Neural crest cell (in vitro differentiated cells): ENCODE measurements at places on chromosomes 11 and 22.

GRCh38 chr11:78720281-78720989 is 145.8 kb upstream of the NARS2 start:
- DNase-seq = no peak

DNA sequence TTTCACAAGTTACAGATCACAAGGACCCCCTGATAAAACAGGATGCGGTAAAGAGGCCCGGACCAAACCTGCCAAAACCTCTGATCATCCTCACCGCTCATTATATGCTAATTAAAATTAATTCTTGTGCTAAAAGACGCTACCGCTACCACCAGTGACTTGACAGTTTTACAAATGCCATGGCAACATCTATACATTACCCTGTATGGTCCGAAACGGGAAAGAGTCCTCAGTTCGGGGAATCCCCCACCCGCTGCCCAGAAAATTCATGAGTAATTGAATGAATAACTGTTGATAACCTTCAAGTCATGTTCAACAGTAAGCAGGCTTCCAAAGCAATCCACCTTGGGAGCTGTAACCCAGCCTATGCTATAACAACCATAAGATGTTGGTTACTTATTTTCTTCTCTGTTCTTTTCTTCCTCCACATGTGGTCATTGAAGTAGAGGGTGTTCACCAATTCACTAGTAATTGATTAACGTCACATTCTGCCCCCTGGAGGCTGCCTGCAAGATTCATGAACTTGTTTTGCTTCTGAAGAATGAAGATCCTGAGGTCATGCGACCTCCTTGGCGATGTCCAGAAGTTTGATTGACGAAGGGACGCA is 20.6 kb downstream of the APOBEC3H start:
- peak; percentile 46 for DNase-seq

DNA sequence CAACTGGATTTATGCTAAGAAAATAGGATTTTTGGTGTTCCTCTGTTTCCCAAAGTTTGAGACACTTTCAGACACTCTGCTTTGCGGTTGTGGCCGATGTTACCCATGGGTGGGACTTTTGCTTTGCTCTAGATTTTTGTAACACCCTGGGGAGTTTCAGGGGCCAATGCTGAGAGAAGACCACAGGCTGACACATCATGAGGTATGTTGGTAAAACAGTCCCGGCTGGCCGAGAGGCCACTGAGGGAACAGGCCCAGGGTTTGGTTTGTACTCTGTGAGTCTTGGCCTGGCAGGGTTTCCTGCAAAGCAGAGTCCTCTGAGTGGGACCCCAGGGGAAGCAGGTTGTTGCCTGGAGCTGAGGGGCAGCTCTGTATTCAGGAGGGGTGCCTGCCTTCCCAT is 78.5 kb upstream of the PITPNB start:
- no peak for DNase-seq

GRCh38 chr22:23301591-23301990 is 121.3 kb downstream of the BCR start:
- no peak for DNase-seq

DNA sequence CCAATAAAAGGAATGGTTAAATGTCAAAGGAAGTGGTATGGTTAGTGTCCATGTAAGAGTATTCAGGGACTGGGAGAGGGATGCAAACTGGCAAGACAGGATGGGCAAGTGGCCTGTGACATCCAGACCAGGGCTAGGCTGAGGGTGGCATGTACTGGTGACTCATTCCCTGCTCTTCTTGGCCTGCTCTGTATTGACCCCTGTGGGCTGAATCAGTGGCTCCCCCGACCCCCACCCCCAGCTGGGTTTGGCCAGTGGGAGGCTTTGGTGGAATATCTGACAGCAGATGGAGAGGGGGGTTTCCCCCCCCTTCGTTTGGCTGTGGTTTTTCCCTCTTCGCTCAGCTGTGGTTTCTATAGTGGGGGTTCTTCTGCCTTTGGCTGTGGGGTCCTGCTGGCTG is 87.7 kb downstream of the CSNK2A3 start:
- no peak for DNase-seq

DNA sequence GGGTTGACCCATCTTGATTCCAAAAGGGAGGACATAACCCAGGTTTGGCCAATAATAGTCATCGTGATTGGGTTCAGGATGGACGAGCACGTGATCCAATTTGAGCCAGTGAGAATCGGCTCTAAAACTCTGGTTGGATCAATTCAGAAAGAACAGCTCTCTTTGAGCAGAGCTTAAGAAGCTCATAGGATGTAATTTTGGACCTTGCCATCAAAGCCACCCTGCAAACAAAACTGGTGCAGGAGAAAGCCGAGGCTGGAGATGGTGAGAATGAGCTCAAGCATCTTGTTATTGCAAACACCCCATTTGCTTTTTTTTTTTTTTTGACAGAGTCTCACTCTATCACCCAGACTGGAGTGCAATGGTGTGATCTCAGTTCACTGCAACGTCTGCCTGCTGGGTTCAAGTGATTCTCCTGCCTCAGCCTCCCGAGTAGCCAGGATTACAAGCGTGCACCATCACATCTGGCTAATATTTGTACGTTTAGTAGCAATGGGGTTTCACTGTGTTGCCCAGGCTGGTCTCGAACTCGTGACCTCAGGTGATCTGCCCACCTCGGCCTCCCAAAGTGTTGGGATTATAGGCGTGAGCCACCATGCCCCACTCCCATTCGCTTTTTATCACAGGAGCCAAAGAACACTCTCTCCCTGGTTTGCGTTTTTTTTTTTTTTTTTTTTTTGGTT is 13.8 kb upstream of the MIAT start:
- no peak for DNase-seq

DNA sequence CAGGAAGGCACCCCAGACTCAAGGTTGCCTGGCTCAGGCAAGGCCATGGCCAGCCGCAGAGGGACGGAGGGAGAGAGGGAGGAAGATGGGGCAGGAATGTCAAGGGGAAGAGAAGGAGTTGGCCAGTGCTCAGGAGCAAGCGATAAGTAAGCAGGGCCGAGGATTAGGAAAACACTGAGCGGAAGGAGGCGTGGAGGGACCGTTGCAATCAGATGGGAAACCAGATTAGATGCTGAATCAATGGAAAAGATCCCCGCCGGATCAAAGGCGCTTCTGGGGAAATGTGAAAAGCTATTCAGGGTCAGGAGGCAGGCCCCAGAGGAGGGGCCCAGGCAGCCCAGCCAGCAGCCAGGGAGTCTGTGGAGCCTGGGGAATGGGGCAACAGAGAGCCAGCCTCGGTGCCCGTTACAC is 26.6 kb upstream of the MYEOV start:
- no peak for DNase-seq

GRCh38 chr22:22248878-22249277 is 4.3 kb downstream of the VPREB1 start:
- DNase-seq = no peak

- DNase-seq = no peak
Observed at GRCh38 chr11:46553814-46554212, 40.0 kb downstream of the AMBRA1 start.

- DNase-seq = no peak
Observed at GRCh38 chr22:38792833-38793232, 1.1 kb downstream of the DNAL4 start.

GRCh38 chr11:63920126-63920938 is 3.4 kb upstream of the RCOR2 start:
- peak; percentile 24 for DNase-seq

DNA sequence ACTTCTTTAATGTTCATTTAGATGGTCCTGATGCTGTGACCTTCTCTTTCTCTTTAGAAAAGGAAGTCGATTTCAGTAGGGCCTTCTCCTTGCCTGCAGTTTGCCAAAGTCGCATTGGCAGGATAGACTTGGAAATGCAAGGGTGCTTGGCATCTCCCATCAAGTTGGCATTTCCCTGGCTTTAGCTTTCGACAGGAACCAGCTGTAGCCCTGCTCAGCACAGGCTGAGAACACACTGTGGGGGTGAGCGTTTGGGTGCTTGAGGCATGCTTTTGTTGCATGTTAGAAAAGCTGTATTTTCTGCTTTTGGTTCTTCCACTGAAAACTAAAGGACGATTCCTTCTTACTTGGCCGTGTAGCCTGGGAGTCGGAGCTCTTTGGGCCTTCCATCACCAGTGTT is 37.7 kb downstream of the LDLRAD3 start:
- no peak for DNase-seq

DNA sequence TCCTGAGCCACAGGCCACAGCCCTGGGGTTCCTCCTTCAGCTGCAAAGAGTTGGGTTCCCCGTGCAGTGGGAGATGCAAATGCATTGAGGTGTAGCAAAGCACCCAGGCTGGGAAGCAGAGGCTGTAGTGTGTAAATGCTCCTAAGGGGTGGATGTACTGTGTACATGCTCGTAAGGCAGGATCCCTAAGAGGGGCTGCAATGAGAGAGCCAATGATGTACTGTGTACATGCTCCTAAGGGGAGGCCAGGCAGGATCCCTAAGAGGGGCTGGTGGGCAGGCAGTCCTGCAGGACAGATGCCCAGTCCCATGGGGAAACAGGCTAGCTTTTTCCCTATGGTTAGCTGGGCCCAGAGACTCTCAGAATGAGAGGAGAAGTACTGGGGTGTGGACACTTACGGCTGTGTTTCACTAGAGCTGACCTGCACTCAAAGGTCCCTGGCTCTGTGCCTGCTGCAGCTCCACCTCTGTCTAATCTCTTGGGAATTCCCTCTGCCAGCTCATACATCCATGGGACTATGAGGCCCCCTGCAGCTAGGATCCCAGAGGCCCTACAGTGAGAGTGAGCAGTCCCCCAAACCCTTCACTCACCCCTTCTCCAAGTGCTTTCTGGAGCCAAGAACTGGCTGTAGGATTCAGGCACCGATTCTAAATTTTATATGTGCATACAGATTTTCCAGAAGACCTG is 261.9 kb upstream of the LUZP2 start:
- DNase-seq = no peak

DNA sequence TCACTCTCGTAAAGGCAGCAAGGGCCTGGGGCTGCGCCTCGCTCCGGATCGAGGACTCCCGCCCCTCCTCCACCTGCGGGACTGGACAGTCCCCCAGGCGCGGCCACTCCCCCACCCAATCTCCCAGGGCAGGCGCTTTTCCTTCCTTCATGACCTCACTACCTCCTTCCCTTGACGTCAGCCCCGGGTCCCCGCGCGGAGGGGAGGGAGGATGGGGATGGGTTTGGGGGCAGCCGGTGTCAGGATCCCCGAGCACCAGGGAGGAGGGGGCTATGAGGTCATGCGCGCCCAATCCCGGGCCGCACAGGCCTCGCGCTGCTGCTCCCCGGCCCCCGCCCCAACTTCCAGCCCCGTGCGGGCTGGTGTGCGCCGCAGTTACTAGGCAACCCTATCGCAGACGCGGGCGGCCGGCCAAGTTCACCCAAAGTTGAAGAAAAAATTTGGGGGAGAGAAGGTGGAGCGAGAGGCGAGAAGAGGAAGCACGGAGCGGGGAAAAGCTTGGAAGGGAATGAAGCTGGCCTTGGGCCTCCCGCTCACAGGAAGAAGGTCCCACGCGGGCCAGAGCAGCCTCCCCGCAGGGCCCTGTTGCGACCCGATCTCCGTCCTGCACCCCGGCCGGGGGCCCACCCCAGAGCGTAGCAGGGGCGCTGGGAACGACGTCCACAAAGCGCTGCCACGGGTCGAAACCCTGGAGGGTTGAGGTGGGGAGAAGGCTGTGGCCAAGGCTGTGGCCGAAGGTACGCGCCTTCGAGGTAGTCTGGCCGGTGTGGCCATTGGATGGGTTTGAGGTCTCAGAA is 8.3 kb downstream of the WT1 start:
- peak; percentile 3 for DNase-seq

- DNase-seq = no peak
Observed at GRCh38 chr11:46207270-46207669, 70.2 kb upstream of the CREB3L1 start.

DNA sequence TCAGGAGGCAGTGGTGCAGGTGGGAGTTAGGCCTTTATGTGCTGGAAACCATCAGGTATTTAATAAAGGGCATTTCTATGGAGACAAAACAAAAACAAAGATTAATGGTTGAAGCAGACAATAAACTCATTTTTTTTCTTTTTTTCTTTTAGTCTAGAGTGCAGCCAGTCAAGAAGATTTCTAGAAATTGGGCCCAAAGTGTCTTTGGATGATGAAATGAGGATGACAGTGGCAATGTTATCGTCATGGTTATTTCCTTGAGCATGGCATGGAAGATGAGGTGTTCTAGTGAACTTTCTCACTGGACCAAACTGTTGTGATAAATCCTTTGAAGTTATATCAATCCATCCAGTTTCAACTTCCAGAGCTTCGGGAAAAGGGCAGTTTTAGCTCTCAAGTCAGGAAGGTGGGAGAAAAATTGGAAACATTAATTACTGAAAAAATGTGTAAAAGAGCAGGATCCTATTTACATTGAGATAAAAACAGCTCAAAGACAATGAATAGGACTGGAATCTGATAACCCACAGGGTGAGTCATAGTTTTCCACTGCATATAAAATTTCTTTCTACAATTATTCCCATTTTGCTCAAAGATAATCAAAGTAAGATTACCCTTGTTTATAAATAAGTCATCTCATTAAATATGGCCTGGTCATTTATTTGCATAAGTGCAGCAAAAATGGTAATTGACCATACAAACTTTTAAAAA is 33.0 kb downstream of the PRR5L start:
- no peak for DNase-seq

GRCh38 chr11:9250139-9250582 is 15.0 kb downstream of the DENND5A start:
- DNase-seq = no peak

DNA sequence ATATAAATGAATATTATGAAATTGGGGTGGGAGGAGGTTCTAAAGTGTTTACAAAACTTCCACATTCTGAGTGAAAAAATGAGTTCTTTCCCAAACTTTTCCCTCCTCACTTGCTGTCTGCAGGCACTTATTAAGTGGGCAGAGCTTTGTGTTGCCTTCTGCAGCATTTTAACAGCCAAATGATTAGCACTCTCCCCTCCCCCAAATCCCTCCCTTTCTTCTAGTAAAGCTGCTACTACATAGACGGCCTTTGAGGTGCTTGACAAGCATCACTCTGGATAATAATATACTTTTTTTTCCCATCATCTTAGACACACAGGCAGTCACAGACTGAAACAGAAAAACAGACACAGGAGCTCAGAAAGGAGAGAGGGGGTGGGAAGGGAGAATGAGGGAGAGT is 493.5 kb downstream of the DLG2 start:
- DNase-seq = no peak

- no peak for DNase-seq
Observed at GRCh38 chr11:123073343-123074057, 11.6 kb upstream of the HSPA8 start.

DNA sequence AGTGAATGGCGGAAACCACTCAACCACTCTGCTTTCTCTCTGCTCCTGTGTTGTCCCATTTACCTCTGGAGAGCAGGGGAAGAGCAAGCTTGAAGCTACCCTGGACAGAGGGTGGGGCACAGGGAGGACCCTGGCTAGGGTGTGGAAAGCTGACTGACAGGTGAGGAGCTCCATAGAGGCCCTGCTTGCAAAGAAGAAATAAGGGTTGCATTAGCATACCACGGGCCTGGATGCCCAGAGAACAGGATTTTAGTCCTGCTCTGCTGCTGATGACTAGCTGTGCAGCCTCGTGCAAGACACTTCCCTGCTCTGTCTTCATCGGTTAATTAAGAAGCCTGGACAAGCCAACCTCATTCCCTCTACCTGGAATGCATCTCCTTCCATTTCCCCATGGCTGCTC is 135.0 kb downstream of the BUD13 start:
- DNase-seq = no peak
